ENCODE measurements at places on chromosomes 1 and 21.

DNA sequence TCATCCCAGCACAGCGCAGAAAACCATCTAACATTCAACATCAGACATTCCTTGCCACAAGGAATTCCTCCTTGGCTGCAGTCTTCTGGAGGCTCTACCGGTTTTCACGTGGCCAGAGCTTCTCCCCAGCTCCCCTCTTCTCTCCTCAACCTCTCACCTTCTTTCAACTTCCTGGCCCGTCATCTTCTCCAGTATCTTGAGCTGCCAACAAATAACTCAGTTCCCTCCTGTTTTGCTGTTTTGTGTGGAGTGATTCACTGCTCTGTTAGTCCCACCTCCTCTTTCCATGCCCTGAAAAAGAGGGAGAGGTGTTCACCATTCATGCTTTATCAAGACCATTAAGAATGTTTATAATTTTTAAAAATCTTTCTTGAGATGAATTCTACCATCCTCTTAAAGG, 32.6 kb downstream of the PIGM start:
- no peak for DNase-seq

GRCh38 chr1:205670611-205671430, 9.5 kb downstream of the SLC45A3 start:
- DNase-seq, result no peak

- DNase-seq, result no peak
These were observed 89.0 kb upstream of the ACTL8 start for GRCh38 chr1:17665950-17666720.

- no peak for DNase-seq
These were observed 46.6 kb downstream of the TTC3 start for GRCh38 chr21:37119421-37120218.

DNA sequence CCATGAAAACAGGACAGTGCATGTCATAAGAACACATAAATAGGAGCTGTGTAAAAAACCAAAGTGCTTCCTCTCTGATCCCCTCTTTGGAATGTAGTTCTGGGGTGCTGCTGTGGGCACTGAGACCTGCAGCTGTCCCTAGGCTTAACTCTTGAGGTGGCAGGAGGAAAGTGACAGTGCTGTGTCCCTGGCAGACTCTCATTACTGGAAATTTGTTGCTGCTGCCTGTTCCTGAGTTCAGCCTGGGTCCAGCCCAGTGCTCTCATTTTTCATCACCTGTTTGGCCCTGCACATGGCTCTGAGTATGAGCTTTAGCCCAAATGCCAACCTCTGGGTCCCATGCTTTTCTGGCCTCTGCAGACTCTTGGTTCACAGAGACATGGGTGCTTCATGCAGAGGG, 329.3 kb downstream of the DSCAM start:
- no peak for DNase-seq

DNA sequence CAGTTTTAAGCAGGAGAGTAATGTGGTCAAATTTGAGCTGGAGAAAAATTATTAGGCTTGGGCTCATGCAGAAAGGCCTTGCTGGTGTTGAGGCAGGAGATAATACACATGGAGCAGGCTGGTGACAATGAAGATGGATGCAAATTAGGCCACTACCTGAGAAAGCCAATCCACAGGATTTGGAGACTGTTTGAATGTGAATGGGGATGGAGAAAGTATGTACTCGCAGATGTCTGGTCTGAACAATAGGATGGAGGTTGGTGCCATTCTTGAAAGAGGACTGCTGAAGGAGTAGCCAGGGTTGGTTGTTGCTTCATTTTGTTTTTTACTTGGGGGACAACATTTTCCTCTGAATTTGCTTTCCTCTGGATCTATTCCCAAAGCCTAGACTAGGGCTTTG, 8.0 kb upstream of the KIRREL1 start:
- no peak for DNase-seq

Data from T-helper 2 cell (primary cell).